GM06990 (cell line): ENCODE measurements at places on chromosomes 12 and 14.

GRCh38 chr12:120959111-120959878 is 19.0 kb upstream of the HNF1A start:
- no peak for DNase-seq

DNA sequence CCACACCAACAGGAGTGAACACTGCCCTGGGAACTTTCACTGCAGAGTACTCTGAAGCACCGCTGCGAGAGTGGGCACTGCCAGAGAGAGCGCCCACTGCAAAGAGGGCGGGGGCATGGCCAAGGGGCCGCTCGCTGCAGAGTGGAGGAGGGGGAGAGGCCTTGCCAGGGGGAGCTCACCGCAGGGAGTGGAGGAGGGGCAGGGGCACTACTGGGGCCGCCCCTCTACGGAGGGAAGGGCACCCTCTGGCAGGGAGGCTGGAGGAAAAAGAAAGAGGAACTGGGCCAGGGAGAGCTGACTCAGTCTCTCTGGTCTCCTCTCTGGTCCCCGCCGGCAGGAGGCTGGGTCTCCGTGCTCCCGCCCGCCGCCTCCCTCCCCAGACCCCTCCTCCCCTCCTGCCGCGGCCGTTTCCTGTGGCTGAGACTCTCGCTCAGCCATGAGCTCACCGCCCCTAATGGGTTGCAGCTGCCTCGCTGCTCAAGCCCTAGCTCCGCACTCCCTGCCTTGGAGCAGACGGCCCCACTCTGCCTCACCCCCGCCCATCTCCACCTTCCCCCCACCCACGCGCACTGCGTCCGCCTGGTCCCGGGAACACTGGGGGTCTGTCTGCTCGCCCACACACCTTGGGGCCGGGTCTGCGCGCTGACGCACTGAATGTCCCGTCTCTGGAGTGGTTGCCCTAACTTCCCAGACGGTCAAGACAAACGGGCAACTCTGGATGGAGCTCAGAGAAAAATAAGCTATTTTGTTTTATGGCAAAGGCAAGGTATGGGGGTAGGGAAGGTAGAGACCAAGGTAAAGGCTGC is 1.3 kb downstream of the ARHGEF40 start:
- DNase-seq: peak; percentile 84

DNA sequence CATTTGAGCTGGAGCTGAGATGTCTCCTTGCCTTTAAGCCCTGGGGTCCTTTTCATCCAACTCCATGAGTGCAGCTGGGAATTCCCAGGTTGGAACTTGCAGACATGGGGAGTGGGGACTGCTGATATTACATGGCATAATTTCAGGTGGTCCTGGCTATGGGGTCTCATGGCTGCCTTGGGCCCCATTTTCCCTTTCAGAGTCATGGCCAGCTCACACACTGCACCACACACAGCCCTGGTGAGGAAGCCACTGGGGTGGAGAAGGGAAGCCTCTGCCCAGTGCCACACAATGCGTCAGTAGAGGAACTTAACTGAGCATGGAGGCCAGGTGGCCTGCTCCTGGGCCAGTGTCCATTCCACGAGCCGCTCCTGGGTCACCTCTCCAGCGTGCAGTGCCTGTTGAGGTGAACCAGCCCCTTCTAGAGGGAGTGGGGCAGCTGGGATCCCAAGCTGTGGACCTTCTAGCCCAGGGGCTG is 17.3 kb upstream of the KRT86 start:
- no peak for DNase-seq

GRCh38 chr14:94521375-94522114 is 12.3 kb upstream of the SERPINA12 start:
- no peak for DNase-seq

DNA sequence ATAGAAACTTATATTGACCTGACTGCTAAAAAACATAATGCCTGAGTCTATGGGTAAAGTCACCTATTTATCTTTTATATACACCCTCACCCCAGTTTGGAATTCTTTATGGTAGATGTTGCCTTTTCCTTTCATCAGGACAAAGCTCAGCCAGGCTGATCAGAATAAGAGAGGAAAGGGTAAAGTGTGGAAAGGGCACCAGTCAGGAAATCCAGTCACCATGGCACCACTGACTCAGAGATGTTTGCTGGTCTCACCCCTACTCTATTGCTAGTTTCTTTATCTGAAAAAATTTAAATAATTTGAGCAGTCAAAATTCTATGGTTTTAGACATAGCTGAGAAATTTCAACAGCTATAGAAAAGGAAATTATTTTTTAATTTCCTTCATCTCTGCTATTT is 49.2 kb upstream of the SSTR1 start:
- no peak for DNase-seq

DNA sequence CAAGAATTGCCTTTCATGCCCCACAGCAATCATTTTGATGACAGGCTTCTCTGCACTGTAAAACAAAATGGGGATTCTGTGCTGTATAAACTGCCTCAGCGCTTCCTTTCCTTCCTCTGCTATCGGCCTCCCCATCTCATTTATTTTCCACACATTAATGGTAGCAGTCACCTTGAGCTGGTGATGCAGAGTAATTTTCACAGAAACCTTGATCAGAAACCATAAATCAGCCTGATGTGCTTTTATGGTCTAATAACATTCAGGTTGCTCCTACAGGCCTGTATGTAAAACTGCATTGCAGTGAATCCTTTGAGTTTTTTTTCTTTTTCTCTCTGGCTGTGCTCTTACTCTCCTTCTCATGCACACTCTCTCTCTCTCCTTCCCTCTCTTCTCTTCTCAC is 578.4 kb upstream of the STXBP6 start:
- DNase-seq: no peak

- no peak for DNase-seq
Observed at GRCh38 chr14:58663494-58664111, 25.8 kb downstream of the DACT1 start.

GRCh38 chr14:71804992-71805391 is 127.2 kb upstream of the RGS6 start:
- no peak for DNase-seq
